D721Med (cell line): ENCODE measurements at places on chromosomes 6 and 20.

- no peak for DNase-seq
Observed at GRCh38 chr6:147287869-147288271, 83.7 kb downstream of the STXBP5 start.

- no peak for DNase-seq
Observed at GRCh38 chr20:63748934-63749270, 9.3 kb downstream of the SLC2A4RG start.

- DNase-seq, result no peak
Observed at GRCh38 chr6:135311446-135312200, 130.5 kb downstream of the MYB start.

GRCh38 chr6:21608601-21609000 is 15.1 kb downstream of the SOX4 start:
- no peak for DNase-seq

- DNase-seq, result no peak
Observed at GRCh38 chr6:30493643-30494250, 4.4 kb downstream of the HLA-E start.

DNA sequence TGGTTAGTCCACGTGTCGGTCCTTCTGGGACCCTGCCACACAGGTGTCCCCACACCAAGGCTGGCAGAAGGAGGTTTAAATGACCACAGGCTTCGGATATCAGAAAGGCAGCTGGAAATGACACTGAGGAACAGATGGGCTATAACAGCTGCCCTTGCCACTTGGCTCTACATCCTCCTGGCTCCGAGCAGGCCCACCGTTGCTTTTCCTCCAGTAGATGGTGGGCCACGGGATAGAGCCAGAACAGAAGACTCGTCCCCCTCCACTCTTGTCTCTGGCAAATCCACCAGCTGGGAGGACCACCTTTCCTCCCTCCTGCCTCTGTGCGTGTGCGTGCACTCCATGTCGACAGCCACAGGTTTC is 17.6 kb downstream of the WRNIP1 start:
- no peak for DNase-seq

GRCh38 chr6:106913111-106913510 is 61.4 kb downstream of the CD24 start:
- no peak for DNase-seq

DNA sequence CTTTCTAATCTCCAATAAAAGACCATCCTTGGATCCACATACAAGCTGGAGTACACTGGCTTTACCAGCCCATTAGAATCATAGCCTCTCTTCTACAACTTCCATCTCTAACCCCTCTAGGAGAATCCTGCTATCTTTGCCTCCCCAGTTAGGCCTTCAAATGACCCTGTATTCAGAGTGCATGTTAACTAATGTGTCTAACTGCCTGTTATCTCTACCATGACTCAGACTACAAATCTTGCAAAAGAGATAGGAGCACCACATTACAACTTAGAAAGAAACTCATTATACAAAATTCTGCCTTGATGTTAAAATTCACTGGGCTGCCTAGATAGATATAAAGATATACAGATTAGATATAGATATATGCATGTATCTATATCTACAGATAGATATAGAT is 28.2 kb downstream of the GPR63 start:
- DNase-seq, result no peak

- no peak for DNase-seq
Observed at GRCh38 chr20:57651881-57652605, 31.8 kb upstream of the ZBP1 start.

GRCh38 chr20:47466704-47467459 is 34.8 kb upstream of the NCOA3 start:
- DNase-seq, result no peak

GRCh38 chr6:11770546-11771466 is 7.8 kb downstream of the ADTRP start:
- no peak for DNase-seq

- DNase-seq, result no peak
Observed at GRCh38 chr6:13360671-13361540, 32.6 kb upstream of the TBC1D7 start.

- DNase-seq, result no peak
Observed at GRCh38 chr6:142907544-142907943, 37.4 kb downstream of the HIVEP2 start.

DNA sequence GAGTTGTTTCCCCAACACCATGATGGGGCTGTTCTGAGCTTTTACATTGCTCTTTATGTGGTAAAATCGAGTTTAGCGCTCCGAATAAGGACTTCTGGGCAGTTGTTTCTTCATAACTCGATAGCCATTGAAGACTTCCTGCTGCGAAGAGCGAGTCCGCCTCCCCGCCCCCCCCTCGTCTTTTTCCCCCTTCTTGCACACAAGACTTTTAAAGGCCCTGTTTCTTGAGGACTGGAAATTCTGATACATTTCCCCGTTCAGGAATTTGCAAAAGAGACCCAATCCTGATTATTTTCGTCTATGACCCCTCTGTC is 1.5 kb upstream of the CITED2 start:
- DNase-seq, result no peak

DNA sequence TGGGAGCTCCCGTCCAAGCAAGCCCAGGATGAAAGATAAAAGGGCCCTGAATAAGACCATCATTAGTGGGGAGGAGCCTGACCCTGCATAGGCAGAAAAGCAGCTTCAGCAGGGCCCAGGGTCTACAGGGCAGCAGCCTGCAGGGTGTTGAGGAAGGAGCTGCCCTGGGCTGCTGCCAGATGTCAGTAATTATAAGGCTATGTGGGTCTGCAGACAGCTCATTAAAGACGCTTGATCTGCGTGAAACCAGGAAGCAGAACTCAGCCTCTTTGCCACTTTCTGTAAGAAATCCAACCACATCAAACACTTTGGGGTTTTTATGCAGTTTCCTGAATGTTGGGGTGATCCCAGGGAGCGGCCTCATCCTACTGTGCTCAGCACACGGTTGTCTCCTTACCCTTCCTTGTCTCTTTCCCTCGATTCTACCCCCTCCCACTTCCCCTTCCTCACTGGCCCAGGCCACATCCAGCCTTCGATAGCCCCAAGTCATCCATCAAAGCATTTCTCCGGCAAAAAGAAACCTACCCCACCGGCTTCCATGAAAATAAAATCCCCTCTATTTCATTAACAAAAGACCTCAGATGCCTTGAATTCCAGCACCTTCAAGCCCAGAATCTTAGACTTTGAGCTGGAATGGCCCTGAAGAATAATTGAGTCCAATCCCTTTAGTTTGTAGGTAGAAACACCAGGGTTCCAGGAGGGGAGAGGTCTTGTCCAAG is 1.0 kb upstream of the TGM6 start:
- no peak for DNase-seq

- no peak for DNase-seq
Observed at GRCh38 chr6:33854572-33855030, 50.8 kb upstream of the MLN start.

- DNase-seq, result no peak
Observed at GRCh38 chr20:13276945-13277541, 56.0 kb downstream of the ISM1 start.

DNA sequence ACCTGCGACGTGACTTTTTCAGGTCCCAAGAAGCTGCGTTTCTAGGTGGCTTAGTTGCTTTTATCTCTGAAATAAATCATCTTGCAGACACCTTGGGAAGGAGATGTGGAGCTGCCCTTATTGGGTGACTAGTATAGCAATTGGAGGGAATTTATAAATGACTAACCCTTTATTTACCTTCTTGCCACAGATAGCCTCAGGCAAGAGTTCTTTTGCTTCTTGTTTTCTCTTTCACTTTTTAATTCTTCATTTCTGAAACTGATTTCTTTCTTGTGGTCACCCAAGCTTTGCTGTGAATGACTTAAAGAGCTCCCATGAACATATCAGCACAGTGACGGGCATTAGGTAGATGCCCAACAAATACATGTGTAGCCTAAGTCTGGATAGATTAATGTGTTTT is 3.0 kb downstream of the ADGRF4 start:
- DNase-seq, result no peak
